Psoas muscle (tissue), 8 donors: ENCODE measurements at places on chromosomes 5 and 9.

DNA sequence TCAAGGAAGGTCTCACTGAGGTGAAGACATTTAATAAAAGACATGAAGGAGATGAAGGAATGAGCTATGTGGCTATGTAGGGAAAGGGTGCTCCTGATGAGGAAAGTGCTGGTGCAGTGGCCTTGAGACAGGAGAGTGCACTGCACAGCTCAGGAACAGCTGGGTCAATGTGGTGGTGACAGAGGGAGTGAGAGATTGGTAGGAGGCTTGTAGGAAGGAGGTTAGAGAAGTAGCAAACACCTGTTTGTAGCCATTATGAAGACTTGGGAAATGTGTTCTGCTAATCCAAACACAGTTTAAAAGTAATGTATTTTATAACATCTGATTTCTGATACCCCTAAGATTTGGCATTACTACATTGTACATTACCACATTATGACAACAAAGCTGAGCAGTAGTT is 115.1 kb upstream of the MTAP start:
- no peak for DNase-seq

DNA sequence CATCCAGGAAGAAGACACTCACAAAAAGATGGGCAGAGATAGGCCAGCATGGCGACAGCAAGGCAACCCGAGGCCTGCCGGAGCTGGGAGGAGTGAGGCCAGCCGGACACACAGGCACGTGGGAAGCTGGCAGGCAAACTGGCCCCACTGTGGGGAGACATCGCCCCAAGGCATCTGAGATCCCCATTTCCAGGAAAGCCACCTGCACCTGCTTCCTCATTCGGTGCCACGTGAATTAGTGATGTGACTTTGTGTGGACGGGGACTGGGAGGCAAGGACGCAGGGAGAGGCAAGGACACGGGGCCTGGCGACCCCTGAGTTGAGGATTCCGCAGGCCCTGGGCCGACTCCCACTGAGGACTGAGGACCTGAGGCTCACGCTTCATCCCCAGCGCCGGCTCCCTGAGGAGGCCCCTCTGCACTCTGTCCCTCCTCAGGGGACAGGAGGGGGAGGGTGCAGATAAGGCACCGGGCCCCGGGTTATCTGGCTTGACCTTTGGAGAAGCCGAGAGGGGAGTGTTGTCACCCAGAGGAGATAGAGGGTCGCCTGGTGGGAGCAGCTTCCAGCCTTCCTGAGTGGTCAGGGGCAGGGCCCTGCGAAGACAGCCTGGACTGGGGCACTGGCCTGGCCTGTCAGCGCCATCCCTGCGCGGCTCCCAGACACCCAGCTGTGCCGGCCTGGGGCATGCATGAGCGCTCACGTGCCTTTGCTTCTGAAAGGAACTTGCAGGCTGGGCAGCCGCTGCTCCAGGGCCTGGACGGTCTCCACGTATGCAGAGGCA is 39.7 kb downstream of the NDUFS6 start:
- DNase-seq: no peak

DNA sequence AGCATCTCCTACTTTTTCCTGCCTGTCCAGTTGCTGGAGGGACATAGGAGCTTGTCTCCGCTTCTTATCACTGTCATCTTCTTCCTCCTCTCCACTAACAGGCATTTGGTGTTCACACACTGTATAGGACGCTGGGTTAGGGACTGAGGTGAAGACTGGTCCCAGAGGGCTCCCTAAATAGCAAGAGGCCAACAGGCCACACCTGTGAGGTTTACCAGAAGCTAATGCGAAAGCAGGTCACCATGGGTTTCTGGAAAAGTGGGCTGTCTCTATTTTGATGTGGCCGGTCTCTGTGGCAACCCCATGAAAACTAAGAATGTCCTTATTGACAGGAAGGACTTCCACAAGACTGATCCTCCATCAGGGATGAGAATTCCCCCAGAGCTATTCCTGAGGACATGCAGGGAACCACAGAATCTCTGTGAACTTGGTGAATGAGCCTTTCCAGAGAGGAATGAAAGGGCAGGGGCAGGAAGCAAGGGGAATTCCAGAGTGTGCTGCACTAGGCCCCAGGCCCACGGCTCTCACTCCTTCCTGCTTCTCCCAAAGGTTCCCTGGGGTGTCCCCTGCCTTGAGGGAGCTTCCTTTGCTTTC is 61.7 kb downstream of the DAP start:
- no peak for DNase-seq

GRCh38 chr5:73104326-73104725 is 16.0 kb upstream of the TMEM171 start:
- DNase-seq: no peak

DNA sequence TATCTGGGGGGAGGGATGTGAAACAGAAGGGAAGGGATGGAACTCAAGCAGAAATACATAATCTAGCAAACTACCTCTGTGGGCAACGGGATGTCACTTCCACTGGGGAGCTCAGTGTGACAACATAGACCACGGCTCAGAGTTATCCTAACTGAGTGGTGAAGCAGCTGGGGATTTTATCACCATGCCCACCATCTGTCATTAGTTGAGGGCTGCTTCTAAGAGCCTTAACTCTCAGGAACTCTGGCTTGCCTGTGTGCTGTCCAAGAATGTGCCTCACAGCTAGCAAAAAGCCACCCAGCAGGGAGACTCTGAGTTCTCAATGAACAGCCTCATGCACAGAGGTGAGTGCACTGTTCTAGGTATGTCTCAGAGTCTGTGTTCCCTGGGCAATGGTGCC is 90.6 kb upstream of the CXCL14 start:
- no peak for DNase-seq

GRCh38 chr9:91811024-91811909 is 138.8 kb downstream of the ROR2 start:
- DNase-seq: no peak

DNA sequence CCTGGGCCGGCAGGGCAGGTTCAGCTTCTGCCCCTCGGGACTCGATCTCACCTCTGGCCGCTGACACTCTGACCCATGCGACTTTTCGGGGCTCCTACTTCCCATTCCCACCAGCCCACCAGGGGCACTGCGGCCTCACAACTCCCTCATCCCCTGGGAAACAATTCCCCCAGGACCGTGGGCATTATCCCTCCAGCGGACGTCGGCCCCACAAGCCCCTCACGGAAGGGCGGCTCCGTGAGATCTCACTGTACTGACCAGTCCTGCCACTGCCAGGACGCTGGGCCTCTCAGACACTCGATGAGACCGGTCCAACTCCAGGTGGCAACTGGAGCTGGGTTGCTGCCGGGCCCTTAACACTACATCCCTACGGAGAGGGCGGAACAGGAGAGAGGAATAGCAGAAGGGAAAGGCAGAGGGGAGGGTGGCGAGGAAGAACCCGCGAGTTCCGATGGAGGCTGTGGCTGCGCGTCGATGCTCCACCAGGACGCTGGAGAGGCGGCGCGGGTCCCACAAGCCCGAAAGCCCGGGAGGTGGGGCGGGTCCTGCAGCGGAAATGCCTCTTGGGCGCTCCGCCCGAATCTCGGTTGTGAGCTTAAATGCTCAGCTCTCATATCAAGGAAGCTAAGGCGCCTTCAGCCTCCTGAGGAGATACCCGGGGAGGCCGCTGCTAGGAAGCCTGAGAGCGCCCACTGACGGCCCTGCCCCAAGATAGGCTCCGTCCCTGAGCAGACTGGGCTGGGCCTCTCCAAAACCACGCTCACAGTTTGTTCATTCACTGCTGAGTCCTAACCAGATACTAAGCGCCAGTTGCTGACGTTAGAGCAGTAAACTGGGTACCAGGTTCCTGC is 36.3 kb downstream of the VCP start:
- peak; percentile 69 for DNase-seq

GRCh38 chr9:120191141-120191540 is 388.8 kb downstream of the CDK5RAP2 start:
- DNase-seq: no peak

DNA sequence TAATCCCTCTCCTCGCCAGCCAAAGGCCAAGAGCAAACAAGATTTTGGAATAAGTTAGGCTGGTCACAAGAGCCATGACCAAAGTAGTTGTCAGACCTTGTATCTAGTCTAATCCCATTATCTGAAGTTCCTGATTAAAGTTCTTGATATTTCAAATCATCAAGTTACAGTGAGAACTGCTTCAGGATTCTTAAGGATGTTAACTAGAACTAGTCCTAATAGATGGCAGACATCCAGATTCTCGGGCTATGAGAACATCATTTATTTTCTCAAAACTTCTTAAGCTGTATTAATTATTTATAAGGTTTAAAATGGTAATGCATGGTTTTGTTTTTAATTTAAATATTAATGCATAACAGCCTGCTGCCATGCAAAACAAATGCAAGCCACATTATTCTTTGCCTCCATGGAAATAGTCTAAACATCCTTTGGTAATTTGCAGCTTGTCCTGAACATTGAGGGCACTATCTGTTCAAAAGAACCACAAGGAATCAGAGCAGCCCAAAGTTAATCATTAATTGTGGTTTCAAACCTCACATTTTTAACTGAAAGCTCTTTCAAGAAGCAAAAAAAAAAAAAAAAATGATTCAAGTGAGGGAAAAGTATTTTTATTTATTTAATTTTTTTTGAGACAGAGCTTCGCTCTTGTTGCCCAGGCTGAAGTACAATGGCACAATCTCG is 95.1 kb downstream of the TTC39B start:
- DNase-seq: no peak

DNA sequence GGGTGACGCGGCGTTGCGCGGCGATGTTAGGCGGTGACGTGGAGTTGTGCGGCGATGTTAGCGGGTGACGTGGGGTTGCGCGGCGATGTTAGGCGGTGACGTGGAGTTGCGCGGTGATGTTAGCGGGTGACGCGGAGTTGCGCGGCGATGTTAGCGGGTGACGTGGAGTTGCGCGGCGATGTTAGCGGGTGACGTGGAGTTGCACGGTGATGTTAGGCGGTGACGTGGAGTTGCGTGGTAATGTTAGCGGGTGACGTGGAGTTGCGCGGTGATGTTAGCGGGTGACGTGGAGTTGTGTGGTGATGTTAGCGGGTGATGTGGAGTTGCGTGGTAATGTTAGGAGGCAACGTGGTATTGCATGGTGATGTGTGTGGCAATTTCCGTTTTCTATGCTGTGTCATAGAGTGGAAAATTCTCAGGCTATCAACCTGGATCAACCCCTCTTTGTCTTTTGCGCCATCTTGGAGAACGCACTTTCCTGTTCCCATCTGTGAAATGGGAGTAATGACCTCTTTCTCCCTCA is 76.0 kb downstream of the ANKRD33B start:
- no peak for DNase-seq
